Endothelial cell of umbilical vein (primary cell): ENCODE measurements at places on chromosomes 11 and 22. TPM values are rescaled to one million over a fixed set of nuclear protein-coding genes. Genes with fewer than 3 reads are reported as not detected.

DNA sequence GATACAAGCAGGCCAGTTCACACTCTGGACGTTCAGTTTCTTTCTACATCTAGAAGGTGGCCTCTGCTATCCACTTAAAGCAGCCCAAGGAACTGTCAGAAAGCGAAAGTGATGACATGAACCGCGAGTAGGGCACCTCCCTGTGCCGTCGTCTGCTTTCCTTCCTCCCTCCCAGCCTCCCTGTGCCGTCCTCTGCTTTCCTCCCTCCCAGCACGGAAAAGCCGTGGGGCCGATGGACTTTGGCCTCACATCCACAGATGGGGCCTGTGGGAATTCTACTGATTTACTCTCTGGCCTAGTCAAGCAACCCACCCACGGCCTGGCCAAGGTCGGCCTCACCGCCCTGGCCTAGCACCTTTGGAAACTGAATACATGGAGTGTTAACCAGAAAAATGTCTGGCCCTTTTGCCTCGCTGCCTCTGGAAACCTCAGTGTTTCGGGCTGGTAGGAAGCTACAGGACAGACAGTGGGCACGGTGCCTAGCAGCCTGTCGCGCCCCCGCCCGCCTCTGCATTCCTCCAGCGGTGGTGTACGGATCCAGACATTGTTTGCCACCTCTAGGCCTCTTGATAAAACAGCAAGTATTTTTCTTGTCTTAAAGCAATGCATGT lies 14.2 kb downstream of the PEX26 start:
- peak; percentile 89 for DNase-seq

DNA sequence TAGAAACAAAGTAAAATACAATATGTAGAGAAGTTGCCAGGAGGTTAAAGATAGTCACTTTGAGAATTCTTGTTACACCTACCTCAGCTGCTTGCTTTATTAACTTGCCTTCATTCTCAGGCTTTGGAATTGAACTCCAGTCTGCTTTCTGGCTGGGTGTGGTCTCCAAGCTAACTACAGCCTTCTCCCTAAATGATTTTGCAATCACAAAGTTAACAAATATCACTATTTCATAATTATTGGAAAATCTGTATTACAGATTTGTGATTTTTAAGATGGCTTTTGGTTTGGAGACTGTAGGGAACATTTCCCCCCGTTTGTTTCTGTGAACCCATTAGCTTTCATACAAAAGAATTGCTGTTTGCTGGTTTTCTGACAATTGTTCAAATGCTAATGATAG lies 2.2 kb downstream of the PLAAT5 start:
- DNase-seq, result no peak

Gene TMPRSS4
- polyA plus RNA-seq, result not detected in 2 replicates

Gene GGTLC2
- polyA plus RNA-seq, result not detected in 2 replicates
